Type B pancreatic cell (in vitro differentiated cells): ENCODE measurements at places on chromosomes 6 and 20. TPM values are rescaled to one million over a fixed set of nuclear protein-coding genes. Genes with fewer than 3 reads are reported as not detected.

GRCh38 chr6:18330548-18331081 lies 56.5 kb upstream of the RNF144B start:
- H3K27ac ChIP-seq = no peak overlapping the region
- no peaks in the 10 kb centered on the region for H3K27me3 ChIP-seq
- peaks cover 10% of the 10 kb centered on the region for H3K4me1 ChIP-seq
- no peak overlapping the region for H3K4me3 ChIP-seq
- no peak for DNase-seq

Gene OR12D2
- not detected in 2 replicates for total RNA-seq

Gene STX11
- total RNA-seq = 0.24 and 0.38 TPM in 2 replicates

GRCh38 chr6:13908955-13909381 lies 15.8 kb upstream of the RNF182 start:
- H3K27me3 ChIP-seq = peaks cover 20% of the 10 kb centered on the region
- no peaks in the 10 kb centered on the region for H3K36me3 ChIP-seq
- H3K27ac ChIP-seq = no peak overlapping the region
- no peak for DNase-seq

DNA sequence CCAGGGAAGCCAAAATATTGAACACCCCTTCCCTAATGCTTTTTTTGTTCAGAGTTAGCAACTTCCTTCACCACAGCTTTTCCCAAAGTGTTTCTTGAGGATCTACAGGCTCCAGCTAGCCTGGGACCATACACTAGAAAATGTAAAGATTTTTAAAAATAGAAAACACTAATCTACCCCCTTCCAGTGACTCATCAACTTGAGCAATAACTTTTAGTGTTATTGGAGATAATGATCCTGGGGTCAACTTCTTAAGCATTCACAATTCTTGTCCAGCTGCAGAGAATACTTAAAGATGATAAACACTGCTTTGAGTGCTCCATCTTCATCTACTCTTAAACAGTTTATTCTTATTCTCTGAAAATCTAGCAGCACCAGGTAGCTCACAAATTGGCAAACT lies 131.6 kb downstream of the COL9A1 start:
- peaks cover 13% of the 10 kb centered on the region for H3K27me3 ChIP-seq
- no peak overlapping the region for H3K4me3 ChIP-seq
- DNase-seq = no peak
- no peak overlapping the region for H3K27ac ChIP-seq
- peaks cover 4% of the 10 kb centered on the region for H3K36me3 ChIP-seq

DNA sequence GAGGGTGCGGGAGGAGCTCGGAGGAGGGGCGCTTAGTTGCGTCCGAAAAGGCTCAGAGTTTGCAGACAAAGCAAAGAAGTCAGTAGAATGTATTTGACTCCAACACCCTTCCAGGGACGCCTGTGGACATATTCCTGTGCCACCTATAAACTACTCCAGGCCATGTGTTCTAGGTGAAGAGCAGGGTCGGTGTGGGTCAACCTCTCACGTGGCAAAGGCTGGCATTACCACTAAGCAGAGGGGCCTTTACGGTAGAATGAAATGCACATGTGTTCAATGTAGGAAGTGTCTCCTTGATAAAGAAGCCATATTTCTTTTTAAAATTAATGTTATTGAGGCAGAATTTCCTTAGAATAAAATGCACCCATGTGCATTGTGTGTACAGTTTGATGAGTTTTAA lies 15.4 kb downstream of the SIRT5 start:
- H3K27me3 ChIP-seq = no peaks in the 10 kb centered on the region
- no peak overlapping the region for H3K27ac ChIP-seq
- H3K4me1 ChIP-seq = no peaks in the 10 kb centered on the region
- peaks cover 9% of the 10 kb centered on the region for H3K36me3 ChIP-seq

Gene ELOVL2
- 2.2 and 3.8 TPM in 2 replicates for total RNA-seq

DNA sequence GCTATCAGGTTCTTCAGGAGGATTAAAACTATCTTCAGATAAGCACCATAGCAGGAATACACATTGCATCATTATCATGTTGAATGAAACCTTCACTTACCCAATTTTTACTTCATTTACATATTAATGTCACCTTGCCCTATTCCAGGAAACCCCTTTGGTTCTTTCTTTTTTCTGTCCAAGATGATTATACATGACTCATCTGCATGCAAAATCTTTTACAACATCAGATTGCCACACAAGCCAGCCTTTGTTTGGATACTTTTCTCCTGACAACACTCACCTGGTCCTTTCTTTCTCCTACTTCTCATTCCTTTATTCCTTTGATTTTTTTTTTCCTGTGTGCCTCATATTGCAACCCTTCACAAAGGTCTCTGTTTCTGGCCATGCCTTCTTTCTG lies 200.5 kb upstream of the POU3F2 start:
- no peak overlapping the region for H3K4me3 ChIP-seq
- H3K36me3 ChIP-seq = no peaks in the 10 kb centered on the region
- no peaks in the 10 kb centered on the region for H3K4me1 ChIP-seq
- no peak for DNase-seq
- H3K27ac ChIP-seq = no peak overlapping the region

DNA sequence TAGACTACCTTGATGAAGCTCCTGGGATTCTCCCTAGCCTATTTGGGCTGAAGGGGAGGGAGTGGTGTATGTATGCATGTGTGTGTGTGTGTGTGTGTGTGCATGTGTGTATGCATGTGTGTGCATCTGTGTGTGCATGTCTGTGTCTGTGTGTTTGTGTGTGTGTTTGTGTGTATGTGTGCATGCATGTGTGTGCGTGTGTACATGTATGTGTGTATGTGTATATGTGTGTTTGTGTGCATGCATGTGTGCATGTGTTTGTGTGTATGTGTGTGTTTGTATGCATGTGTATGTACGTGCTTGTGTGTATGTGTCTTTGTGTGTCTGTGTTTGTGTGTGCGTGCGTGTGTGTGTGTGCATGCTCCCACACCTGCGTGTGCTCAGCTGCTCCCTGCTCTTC lies 15.4 kb downstream of the FGD2 start:
- peaks cover 36% of the 10 kb centered on the region for H3K4me1 ChIP-seq
- H3K27me3 ChIP-seq = no peaks in the 10 kb centered on the region
- H3K27ac ChIP-seq = peak overlapping the region; percentile 34
- no peaks in the 10 kb centered on the region for H3K36me3 ChIP-seq
- DNase-seq = no peak

GRCh38 chr6:109222848-109223247 lies 127.5 kb downstream of the CEP57L1 start:
- DNase-seq = no peak
- no peak overlapping the region for H3K27ac ChIP-seq
- H3K4me3 ChIP-seq = no peak overlapping the region
- no peaks in the 10 kb centered on the region for H3K27me3 ChIP-seq
- H3K4me1 ChIP-seq = peaks cover 8% of the 10 kb centered on the region

Gene CYP21A2
- 0.14 and 0.68 TPM in 2 replicates for total RNA-seq

DNA sequence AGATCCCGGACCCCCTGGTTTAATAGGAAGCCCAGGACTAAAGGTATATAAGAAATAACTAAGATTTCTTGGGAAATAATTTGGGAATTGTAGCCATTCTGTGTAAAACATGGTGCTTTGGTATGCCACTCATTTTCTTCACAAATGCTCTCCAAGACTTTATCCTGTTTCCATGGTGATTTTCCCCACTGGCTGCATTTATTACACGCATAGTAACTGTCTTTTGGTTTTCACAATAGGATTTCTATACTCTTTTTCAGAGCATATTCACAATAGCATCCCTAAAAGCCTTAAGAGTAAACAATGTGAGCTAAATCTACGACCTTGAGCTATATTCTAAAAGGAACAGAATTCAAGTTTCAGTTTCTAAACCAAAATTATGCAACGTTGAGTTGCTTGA lies 160.8 kb downstream of the COL9A1 start:
- no peaks in the 10 kb centered on the region for H3K36me3 ChIP-seq
- H3K4me3 ChIP-seq = no peak overlapping the region
- H3K4me1 ChIP-seq = no peaks in the 10 kb centered on the region
- H3K27ac ChIP-seq = no peak overlapping the region

GRCh38 chr6:161732594-161732993 lies 458.7 kb upstream of the AGPAT4 start:
- no peak for DNase-seq
- H3K4me3 ChIP-seq = no peak overlapping the region
- H3K36me3 ChIP-seq = no peaks in the 10 kb centered on the region
- H3K4me1 ChIP-seq = no peaks in the 10 kb centered on the region
- H3K27me3 ChIP-seq = peaks cover 3% of the 10 kb centered on the region
- H3K27ac ChIP-seq = no peak overlapping the region

- H3K27ac ChIP-seq = no peak overlapping the region
- peaks cover 9% of the 10 kb centered on the region for H3K27me3 ChIP-seq
- no peaks in the 10 kb centered on the region for H3K36me3 ChIP-seq
- DNase-seq = no peak
- no peak overlapping the region for H3K4me3 ChIP-seq
These were observed 79.9 kb upstream of the CD83 start for GRCh38 chr6:14037402-14038277.

GRCh38 chr6:117502580-117502979 lies 20.1 kb downstream of the DCBLD1 start:
- H3K27ac ChIP-seq = no peak overlapping the region
- no peaks in the 10 kb centered on the region for H3K36me3 ChIP-seq
- no peak overlapping the region for H3K4me3 ChIP-seq
- DNase-seq = no peak
- peaks cover 5% of the 10 kb centered on the region for H3K4me1 ChIP-seq
- no peaks in the 10 kb centered on the region for H3K27me3 ChIP-seq

DNA sequence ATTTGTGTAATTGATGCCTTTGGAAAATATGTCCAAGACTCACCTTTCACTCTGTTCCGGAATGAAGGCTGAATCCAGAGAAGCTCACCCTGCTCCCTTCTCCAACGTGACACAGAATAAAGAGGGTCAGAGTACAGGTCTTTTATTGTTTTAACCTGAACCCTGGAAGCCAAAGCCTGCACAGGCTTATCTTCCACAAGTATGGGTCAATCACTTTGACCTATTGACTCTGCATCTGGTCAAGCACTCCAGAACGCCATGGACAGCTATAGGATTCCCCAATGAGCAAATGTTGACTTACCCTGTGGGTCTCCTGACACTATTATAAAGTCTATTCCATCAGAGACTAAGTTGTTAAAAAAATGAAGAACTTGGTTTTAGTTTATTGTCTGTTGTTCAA lies 158.4 kb upstream of the MYLIP start:
- DNase-seq = no peak
- no peaks in the 10 kb centered on the region for H3K4me1 ChIP-seq
- no peak overlapping the region for H3K4me3 ChIP-seq
- H3K27me3 ChIP-seq = no peaks in the 10 kb centered on the region
- no peaks in the 10 kb centered on the region for H3K36me3 ChIP-seq

- no peaks in the 10 kb centered on the region for H3K4me1 ChIP-seq
- no peak overlapping the region for H3K4me3 ChIP-seq
- H3K27me3 ChIP-seq = no peaks in the 10 kb centered on the region
- H3K36me3 ChIP-seq = peaks cover 4% of the 10 kb centered on the region
These were observed 136.1 kb downstream of the SLC24A3 start for GRCh38 chr20:19348582-19348981.

Gene PTK7
- total RNA-seq = 115 and 155 TPM in 2 replicates

- H3K4me1 ChIP-seq = peaks cover 20% of the 10 kb centered on the region
- no peak overlapping the region for H3K4me3 ChIP-seq
- no peak overlapping the region for H3K27ac ChIP-seq
- H3K27me3 ChIP-seq = no peaks in the 10 kb centered on the region
- no peak for DNase-seq
These were observed 260.7 kb upstream of the MAN1A1 start for GRCh38 chr6:119610265-119610664.

DNA sequence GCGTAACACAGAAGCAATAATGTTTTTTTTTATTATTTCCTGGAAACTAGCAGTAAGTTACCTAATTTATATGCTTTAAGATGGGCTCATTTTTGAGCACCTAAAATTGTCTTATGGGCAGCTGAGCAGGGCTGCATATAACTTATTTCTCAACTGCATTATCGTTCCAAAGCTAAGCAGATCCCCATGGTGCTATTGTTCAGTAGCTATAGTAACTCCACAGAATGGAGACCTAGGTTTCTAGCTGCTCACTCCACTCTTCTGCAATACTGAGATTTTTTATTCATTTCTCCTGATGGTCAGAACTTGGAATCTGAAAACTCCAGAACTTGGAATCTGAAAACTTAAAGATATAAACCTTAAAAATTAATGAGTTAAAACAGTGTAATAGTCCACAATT lies 18.7 kb downstream of the CRISP1 start:
- no peak overlapping the region for H3K4me3 ChIP-seq
- DNase-seq = no peak
- H3K36me3 ChIP-seq = no peaks in the 10 kb centered on the region
- no peak overlapping the region for H3K27ac ChIP-seq
- no peaks in the 10 kb centered on the region for H3K27me3 ChIP-seq

GRCh38 chr20:54134445-54135220 lies 39.2 kb downstream of the CYP24A1 start:
- no peak for DNase-seq
- H3K27me3 ChIP-seq = no peaks in the 10 kb centered on the region
- H3K27ac ChIP-seq = no peak overlapping the region

DNA sequence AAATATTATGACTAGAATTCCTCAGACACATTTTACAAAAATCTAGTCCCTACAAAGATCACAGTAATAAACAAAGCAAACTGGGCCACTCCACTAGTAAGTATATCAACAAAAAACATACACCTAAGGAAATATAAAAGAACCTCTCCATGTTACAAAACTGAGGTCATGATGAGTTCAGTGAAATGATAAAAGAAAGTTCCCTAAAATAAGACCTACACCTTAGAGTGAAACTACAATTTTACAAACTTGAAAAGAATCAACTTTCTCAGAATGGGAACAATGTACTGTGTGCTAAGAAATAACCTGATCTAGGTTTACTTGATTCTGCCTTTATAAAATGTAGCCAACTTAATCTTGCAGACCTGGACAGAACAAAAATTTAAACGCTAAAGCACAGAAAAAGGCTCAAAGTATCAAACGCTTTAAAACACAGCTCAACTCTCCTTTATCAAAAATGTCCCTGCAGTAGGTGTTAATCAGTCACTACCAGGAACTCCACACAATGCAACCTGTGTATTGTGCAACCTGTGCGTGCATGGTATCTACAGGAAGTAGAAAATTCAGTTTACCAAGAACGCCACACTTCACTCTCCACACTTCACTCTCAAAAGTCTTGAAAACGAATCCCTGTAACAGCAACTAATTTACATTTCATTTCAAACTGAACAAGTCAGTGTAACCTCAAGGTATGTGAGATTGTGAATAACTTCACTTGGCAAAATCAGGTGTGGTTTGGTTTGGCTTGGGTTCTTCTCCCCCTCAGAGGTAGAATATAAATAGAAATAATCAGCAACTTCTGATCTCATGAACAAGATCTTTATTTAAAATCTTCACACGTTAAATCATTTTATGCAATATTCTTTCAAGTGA lies 1.8 kb downstream of the RALGAPA2 start:
- DNase-seq = no peak
- peaks cover 15% of the 10 kb centered on the region for H3K4me1 ChIP-seq
- peaks cover 7% of the 10 kb centered on the region for H3K36me3 ChIP-seq
- peak overlapping the region; percentile 84 for H3K27ac ChIP-seq

Gene SASH1
- 61.3 and 99.9 TPM in 2 replicates for total RNA-seq
